Right renal pelvis (tissue), 4 donors: ENCODE measurements at places on chromosomes 1 and 21. TPM values are rescaled to one million over a fixed set of nuclear protein-coding genes. Genes with fewer than 3 reads are reported as not detected.

Gene BRDT
- polyA plus RNA-seq, result 0.08 TPM

Gene DLGAP3
- polyA plus RNA-seq, result 2.1 TPM

DNA sequence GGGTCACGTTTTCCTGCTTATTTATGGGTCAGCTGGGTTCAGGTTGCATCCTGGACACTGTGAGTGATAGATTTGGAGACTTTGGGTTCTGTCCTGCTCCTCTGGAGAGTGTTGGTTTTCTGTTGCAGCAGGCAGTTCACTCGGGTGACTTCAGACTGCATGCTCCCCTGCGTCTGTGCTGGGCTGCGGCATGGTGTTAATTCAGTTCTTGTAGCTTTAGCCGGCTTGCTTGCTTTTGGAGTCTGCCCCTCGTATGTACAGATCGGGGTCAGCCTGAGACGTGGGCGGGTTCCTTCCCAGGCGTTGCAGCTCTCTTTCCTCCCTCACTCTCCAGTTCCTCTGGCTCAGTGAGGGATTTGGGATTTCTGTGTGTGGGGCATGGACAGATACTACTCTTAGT, 38.0 kb downstream of the PCNT start:
- DNase-seq, result no peak

- no peak for DNase-seq
Measured at GRCh38 chr1:75203415-75204277, 69.5 kb downstream of the LHX8 start.

DNA sequence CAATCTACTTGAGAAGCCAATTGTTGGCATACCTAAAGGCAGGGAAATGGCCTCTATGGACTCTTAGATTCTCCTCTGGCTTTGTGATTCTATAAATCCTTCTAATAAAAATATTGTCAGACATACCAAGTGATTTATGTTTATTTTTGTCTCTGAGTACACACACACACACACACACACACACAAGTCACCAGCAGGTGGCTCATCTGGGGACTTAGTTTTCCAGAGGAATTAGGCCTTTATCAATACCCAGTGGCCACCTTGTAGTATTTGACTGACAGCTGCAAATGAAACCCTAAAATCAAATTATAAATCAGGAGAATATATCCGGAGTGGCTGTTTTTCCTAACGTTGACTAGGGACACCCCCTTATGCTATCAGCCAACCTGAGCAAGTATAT, 258.5 kb downstream of the BRINP2 start:
- DNase-seq, result no peak
